ENCODE measurements at places on chromosomes 3 and 15.
A peak's percentile ranks its signal among the peaks of the same experiment; 100 is the strongest.

DNA sequence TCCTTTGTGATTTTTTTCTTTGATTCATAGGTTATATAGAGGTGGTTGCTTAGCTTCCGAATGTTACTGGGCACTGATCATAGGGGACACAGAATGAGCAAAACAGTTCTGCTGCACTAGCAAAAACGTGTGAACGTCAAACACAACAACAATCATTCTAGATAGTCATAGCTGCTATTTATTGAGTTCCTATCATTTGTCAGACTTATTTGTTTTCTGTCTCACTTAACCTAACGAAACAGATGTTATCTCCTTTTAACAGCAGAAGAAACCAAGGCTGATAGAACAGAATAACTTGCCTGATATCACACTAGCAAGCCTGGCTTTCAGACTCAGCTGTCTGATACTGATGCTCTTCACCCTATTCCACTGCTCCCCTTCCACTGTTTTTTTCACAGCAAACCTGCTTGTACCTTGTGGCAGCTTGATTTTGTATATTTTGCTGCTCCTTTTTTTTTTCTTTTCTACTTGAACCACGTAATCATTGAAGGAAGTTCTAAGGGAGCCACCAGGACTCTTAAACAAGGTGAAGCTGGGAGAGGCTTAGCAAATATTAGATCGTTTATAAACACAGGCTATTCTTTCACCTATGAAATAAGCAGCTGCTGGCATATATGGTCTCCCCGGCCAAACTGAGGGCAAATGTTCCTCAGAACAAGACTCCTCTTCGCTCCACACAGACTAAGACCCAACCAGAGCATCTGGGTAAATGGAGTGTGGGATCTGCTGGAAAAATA lies 78.8 kb downstream of the MCF2L2 start:
- H3K27ac ChIP-seq: no peak overlapping the region
- peak; percentile 14 for DNase-seq
- no peak overlapping the region for H3K4me3 ChIP-seq
- no peaks in the 10 kb centered on the region for H3K36me3 ChIP-seq
- H3K4me1 ChIP-seq: no peaks in the 10 kb centered on the region

DNA sequence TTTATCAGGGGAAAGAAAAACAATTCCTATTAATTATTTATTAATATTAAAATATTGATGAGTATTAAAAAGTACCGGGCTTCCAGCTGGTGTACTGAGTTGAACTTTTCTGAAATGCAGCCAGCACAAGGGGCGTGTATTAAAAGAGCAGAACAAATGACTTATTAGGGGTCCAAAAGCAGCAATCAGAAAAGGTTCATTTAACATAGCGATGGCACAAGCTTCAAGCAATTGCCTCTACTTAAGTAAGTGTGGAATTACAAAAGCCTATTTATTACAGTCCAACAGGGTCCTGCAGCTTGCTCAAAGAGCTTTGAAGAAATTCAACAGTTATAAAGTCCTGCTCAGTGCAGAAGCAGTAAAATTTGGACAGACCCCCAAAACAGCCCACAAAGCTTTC lies 285.6 kb downstream of the EPHA3 start:
- no peak overlapping the region for H3K27ac ChIP-seq
- no peak for DNase-seq
- H3K36me3 ChIP-seq: no peaks in the 10 kb centered on the region
- no peak overlapping the region for H3K4me3 ChIP-seq

DNA sequence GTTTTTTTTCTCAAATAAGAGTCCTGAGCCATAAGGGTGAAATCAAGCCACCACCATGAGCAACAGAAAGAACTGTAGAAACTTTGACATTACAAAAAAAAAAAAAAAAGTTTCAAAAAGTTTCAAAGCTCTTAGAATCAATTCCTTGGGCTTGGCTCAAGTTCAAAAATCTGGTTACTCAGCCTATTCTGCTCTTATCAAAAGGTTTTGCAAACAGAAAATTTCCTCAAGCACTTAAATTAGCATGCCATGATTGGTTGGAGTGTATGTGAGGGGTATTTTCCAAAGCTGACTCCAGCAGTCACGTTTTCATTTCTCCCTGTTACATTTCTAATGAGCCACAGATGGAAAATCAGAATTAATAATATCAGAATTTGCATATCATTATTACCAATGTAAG lies 12.1 kb upstream of the PEX5L start:
- DNase-seq: no peak
- H3K27ac ChIP-seq: no peak overlapping the region
- H3K4me3 ChIP-seq: no peak overlapping the region
- H3K27me3 ChIP-seq: no peaks in the 10 kb centered on the region
- no peaks in the 10 kb centered on the region for H3K4me1 ChIP-seq
- no peaks in the 10 kb centered on the region for H3K36me3 ChIP-seq

GRCh38 chr3:119292666-119293065 lies 1.5 kb upstream of the ARHGAP31 start:
- H3K4me3 ChIP-seq: no peak overlapping the region
- no peak for DNase-seq
- no peak overlapping the region for H3K27ac ChIP-seq
- H3K4me1 ChIP-seq: peaks cover 25% of the 10 kb centered on the region
- no peaks in the 10 kb centered on the region for H3K27me3 ChIP-seq

DNA sequence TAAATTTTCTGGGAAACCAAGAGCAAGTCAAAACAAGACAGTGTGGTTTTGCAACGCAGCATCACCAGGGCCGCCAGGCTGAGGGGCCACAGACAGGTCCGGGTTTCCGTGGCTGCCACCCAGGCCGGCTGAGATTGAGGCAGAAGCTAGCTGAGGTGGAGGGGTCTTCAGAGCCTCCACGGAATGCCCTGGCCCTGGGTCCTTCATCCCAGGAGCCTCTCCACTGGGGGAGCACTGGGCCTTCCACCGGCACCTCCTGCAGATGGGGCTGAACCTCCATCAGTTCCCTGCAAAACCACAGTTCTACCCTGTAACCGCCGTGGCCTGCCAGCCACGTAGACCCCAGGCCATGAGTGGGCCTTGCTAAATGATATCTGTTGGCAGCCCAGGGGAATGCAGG lies 152.7 kb downstream of the CHSY1 start:
- no peak for DNase-seq
- H3K27me3 ChIP-seq: no peaks in the 10 kb centered on the region
- H3K27ac ChIP-seq: no peak overlapping the region
- no peaks in the 10 kb centered on the region for H3K4me1 ChIP-seq

DNA sequence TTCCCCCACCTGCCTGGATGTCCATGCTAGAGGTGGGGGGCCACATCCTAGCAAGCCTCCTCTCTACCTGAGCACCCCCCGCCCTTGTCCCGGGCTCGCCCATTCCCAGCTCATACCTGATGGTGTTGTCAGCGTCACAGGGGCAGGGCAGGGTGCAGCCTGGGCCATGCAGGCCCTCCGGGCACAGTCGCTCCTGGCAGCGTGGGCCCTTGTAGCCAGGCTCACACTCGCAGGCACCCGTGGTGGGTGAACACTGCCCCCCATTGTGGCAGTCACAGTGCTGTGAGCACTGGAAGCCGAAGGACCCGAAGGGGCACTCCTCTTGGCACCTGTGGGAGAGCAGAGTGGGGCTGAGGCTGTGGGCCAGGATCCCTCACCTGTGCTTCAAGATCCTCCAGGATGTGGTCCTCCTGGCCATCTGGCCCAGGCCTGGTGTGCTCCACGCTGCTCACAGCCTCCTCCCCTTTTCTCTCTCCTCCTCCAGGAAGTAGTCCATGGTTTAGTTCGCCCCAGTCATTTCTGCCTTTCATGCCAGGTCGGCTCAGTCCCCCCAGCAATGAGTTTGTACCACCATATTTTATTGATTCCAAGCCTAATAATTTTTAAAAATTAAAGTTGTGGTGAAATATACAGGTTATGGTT lies 95.6 kb downstream of the RAB11A start:
- no peaks in the 10 kb centered on the region for H3K36me3 ChIP-seq
- H3K27me3 ChIP-seq: peaks cover 23% of the 10 kb centered on the region
- H3K4me1 ChIP-seq: no peaks in the 10 kb centered on the region
- H3K4me3 ChIP-seq: no peak overlapping the region
- DNase-seq: no peak

DNA sequence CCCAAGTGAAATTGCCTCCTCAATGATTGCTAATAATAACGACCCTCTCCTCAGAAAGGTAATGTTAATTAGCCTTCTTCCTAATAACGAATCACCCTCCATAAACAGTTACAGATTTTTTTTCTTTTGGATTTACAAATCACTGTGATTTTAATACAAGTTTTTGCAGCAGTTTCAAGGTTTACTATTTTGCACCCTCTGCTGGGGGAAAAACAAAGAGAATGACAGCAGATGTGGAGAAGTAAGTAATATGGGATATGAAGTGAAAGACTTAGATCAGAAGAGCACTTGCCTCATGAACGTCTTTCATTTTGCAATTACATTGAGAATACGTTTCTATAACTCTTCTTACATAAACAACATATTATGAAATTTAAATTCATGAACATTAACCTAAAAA lies 16.1 kb upstream of the CNTN3 start:
- H3K27ac ChIP-seq: no peak overlapping the region
- no peaks in the 10 kb centered on the region for H3K27me3 ChIP-seq
- DNase-seq: no peak

All from endothelial cell of umbilical vein (primary cell).